SJSA1 (cell line): ENCODE measurements at places on chromosomes 4 and X. TPM values are rescaled to one million over a fixed set of nuclear protein-coding genes. Genes with fewer than 3 reads are reported as not detected.

GRCh38 chr4:41064953-41065352 lies 149.4 kb downstream of the APBB2 start:
- no peak for DNase-seq

GRCh38 chr4:88060431-88060830 lies 53.0 kb downstream of the PKD2 start:
- DNase-seq, result no peak

DNA sequence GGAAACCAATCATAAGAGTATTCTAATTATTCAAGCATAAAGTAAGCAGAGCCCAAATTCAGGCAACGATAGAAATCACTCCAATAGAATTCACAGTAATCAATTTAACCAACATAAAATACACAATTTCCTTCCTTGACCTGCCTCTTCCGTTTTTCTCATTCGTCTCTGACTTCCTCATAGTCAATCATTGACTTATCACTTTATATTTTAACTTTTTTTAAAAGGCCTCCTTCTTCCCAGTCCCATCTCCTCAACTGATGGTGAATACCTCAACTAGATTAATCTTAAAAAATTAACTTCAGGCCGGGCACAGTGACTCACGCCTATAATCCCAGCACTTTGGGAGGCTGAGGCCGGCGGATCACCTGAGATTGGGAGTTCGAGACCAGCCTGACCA lies 13.3 kb downstream of the CNOT6L start:
- no peak for DNase-seq

GRCh38 chrX:104270212-104270611 lies 15.5 kb upstream of the ESX1 start:
- no peak for DNase-seq

GRCh38 chr4:94240384-94240783 lies 32.7 kb downstream of the SMARCAD1 start:
- DNase-seq, result no peak

- DNase-seq, result no peak
Observed at GRCh38 chr4:162865102-162865501, 301.6 kb downstream of the NAF1 start.

DNA sequence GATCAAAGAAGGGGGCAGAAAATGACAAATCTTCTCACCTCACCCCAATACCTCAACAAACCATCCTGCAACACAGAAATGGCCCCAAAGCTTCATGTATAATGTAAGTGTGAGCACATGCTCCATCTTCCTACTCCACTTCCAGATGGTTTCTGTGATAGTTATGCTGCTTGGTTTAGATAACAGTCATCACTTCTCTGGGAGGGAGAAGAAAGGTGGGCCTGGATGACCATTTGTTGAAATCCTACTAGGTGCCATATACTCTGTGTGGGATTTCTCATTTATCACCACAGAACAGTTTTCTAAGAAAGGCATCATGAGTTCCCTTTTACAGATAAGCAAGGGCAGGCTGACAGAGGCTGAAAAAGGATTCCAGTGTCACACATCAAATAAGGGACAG lies 31.3 kb upstream of the NXF3 start:
- DNase-seq, result no peak

DNA sequence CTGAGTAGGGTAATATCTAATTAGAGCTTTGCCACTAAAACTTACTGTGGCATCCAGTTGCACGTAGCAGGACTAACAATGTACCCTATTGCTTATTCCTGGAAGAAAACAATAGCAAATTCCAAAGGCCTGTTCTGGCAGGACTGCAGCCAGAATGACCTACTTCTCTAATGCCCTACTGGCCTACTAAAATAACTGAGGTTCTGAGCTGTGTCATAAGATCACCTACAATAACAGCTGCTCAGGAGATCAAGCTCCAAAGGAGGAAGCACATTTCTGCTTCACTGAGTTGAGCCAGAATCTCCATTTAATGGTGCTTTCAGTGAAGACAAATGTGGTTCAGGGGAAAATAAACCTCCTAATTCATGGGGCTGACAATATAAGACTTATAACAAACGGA lies 42.2 kb upstream of the CXCL8 start:
- DNase-seq, result peak; percentile 42

DNA sequence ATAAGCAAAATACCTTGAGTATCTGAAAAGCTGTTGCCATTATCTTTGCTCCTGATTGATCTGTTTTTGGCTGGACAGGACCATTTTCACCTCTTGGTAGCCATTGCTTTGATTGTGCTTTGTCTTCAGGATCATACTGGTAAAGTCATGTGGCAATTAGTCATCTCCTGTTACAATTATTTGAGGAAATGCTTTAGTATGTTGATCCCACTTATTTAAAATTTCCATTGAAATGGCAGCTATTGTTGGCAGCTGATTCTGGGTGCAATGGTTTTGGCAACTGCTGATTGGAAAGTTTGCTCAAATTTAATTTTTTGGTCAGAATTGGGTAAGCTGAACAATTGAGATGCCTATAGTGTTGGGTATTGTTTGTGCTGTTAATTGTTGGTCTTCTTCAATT lies 238.3 kb upstream of the TLL1 start:
- DNase-seq, result no peak

- DNase-seq, result no peak
Observed at GRCh38 chrX:134423606-134424005, 36.4 kb upstream of the HPRT1 start.

DNA sequence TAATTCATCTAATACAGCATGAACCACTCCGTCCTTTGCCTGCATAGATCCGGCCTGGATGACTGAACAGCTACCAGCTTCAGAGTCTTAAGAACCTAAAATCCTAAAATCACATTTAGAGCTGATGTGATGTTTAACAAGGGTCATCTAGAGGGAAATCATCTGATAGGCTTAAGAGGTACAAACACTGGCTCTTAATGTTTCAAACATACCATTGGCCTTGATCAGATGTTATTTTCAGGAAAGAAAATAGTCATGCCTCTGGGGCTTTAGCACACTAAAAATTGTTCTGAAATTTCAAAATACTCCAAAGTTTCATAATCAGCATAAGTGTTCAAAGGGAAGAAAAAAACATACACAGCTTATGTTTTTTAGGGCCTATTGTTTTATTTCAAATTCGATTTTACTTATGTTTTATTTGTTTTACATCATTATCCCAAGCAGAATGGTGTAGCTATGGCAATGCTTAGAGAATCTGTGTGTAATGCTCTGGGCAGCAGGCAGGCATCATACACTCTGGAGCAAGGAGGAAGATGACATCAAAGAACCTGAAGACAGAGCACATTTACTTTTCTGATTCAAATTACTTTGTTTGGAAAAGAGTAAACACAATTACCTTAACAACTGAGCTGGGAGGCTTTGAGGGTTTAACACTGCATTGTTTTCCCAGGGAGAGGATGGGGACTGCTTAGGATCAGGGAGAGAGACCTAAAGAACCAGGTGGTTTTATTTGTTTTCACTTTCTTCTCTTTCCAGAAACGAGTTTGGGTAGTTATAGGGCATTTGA lies 25.3 kb upstream of the LEF1 start:
- no peak for DNase-seq

GRCh38 chrX:150615356-150615755 lies 46.9 kb downstream of the MTM1 start:
- no peak for DNase-seq

GRCh38 chr4:38902695-38903094 lies 35.1 kb downstream of the FAM114A1 start:
- no peak for DNase-seq

DNA sequence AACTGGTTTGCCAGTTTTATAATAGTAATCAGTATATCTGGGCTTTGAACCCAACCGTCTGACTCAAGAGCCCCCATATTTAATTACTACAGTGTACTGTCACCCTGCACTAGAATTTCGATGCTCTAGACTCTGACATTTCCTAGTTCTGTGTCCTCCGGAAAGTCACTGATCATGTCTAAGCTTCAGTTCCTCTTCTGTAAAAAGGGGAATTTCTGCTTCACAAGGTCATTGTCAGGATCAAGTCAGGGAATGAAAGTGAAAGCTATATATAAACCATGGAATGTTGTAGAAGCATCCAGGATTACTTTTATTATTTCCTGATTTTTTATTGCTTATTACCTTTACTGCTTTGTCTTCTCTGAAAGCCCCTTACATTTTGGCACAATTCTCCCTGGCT lies 4.0 kb upstream of the KCNIP4 start:
- no peak for DNase-seq

GRCh38 chr4:57040510-57040909 lies 61.8 kb downstream of the POLR2B start:
- DNase-seq, result no peak

- DNase-seq, result no peak
Observed at GRCh38 chr4:59727745-59728144, 1472.4 kb upstream of the ADGRL3 start.

- peak; percentile 71 for DNase-seq
Observed at GRCh38 chrX:16436348-16437188, 213.4 kb upstream of the S100G start.

- DNase-seq, result peak; percentile 56
Observed at GRCh38 chrX:39983715-39984114, 114.0 kb downstream of the BCOR start.

GRCh38 chr4:182140547-182140946 lies 102.7 kb upstream of the TENM3 start:
- DNase-seq, result no peak

DNA sequence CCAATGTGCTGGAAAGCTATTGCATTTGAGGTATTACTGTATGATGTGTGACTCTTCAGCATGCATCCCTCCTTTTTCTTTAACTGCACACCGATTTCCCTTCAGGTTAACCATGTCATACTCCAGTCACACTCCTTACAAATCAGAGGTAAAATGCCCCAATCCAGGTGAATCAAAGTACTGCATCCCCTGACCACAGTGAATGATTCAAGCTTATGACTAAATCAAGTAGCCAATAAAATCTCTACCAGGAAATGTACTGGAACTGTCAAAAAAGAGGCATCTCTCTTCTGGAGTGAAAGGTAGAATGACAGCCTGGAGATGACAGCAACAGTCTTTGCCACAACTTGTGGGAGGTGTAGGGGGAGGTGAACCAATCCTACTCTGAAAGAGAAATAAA lies 10.4 kb downstream of the ADAMTS3 start:
- DNase-seq, result no peak

DNA sequence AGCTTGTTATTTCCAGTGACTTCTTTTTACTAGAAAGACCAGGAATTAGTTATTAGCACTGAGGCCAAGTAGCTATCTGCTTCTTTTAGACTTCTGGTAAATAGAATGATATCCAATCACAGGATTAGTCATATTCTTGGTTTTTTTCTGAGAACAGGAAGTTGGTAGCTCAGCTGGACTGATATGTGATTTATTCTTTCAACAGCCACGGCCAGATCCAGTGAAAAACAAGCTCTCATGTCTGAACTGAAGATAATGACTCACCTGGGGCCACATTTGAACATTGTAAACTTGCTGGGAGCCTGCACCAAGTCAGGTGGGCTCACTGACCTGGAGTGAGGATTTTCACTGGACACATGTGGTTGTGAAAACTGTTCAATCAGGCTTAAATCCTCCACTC lies 48.6 kb downstream of the PDGFRA start:
- DNase-seq, result no peak

- DNase-seq, result no peak
Observed at GRCh38 chrX:53422861-53423306, at the start of gene RIBC1. RIBC1 (plus strand) TSS chrX:53422873; CDS start chrX:53426277, 3,404 bp downstream.

GRCh38 chr4:126888968-126889367 lies 743.8 kb upstream of the INTU start:
- no peak for DNase-seq

DNA sequence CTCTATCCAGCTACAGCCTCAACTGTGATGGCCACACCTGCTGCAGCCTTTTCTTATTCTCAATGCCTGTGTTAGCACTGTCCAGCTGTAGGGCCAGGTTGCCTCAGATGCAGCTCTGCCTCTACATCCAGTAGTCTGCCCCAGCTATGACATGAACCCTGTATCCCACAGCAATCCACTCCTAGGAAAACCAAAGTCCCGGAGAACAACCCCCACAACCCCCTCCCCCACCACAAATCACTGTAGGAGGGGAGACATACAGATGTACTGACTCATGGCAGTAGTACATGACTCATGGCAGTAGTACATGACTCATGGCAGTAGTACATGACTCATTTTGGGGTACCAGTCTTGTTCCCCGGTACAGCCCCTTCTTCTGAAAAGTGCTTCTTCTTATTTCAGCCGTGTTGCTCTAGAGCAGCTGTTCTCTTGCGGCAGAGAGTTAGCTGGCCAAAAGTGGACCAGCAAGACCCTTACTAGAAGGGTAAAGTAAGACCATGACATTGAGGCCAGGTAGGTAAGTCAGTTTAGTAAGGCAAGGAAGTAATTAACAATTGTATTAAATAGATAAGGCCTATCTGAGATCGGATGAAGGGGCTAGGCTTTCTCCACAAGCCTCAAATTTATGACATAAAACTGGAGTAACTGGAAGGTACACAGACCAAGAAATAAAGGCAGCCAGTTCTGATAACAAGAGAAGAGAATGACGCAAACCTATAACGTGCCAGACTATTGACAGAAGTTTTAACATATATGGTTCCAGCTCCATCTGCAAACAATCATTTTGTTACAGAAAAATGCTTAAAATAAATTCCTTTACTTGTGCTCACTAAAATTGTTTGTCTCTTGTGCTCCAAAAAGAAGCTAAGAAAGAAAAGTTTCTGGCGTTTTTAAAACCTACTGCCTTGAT lies 221.4 kb downstream of the TACR3 start:
- peak; percentile 53 for DNase-seq

DNA sequence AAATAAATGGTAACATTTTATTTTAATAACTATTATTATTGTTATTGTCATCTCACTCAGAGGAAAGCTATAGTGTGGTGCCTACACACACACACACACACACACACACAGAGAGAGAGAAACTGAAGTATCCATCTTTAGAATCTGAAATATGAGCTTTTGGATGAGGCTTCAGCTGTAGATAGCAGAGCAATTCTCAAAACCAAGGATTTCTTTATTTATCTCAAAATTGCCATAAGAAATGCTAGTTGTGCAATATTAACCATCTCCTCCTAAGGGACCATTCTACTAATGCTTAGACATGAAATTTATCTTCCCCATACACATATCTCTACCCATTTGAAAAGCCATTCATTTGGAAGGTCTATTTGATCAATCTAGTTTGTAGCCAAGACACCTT lies 50.1 kb upstream of the SGMS2 start:
- DNase-seq, result no peak

Gene MID1
- 9.4 and 14.8 TPM in 2 replicates for total RNA-seq

Gene TMEM255A
- 0.16 TPM in 1 of 2 replicates, not detected in the other for total RNA-seq

Gene MAGEA4
- not detected in 2 replicates for total RNA-seq

Gene POU3F4
- total RNA-seq, result not detected in 2 replicates

Gene SMIM31
- total RNA-seq, result not detected in 2 replicates

Gene PPP1R2C
- not detected in 2 replicates for total RNA-seq

Gene HSD17B13
- total RNA-seq, result not detected in 2 replicates

Gene MMAA
- 3.0 and 13.9 TPM in 2 replicates for total RNA-seq

Gene TMPRSS11F
- total RNA-seq, result not detected in 2 replicates

Gene S100G
- total RNA-seq, result not detected in 2 replicates

Gene ZNF185
- 9.8 and 10.1 TPM in 2 replicates for total RNA-seq

Gene PHEX
- 0.16 TPM in 1 of 2 replicates, not detected in the other for total RNA-seq
